ENCODE measurements at places on chromosomes 3 and 15.

- DNase-seq: no peak
Observed at GRCh38 chr3:53844262-53845102, 1.7 kb downstream of the CHDH start.

- no peak for DNase-seq
Observed at GRCh38 chr15:29826908-29827820, 4.9 kb upstream of the TJP1 start.

DNA sequence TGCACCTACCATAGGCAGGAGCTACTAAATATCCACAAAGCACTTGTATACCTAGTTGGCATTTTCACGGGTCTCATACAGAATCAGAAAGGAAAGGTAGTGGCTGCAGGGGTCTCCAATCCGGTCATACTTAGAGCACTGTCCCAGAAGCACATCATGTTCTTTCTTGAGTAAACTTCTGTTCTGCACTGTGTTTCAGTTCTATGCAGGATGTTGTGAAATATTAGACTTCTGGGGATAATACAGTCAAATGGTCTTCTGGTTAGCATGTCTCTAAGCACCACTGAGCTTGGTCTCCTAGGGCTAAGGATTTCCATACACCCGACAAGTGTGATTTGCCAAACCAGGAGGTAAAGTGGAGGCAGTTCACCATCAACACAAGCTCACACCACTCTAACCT lies 27.9 kb downstream of the MINDY4B start:
- DNase-seq: no peak

- DNase-seq: no peak
Observed at GRCh38 chr3:189966843-189967242, 153.9 kb downstream of the P3H2 start.
